Stimulated activated CD8-positive, alpha-beta memory T cell treated with anti-CD3 and anti-CD28 coated beads, Interleukin-7, amount 100 ng/mL, for 4 hours (primary cell): ENCODE measurements at places on chromosomes 5 and 9.

DNA sequence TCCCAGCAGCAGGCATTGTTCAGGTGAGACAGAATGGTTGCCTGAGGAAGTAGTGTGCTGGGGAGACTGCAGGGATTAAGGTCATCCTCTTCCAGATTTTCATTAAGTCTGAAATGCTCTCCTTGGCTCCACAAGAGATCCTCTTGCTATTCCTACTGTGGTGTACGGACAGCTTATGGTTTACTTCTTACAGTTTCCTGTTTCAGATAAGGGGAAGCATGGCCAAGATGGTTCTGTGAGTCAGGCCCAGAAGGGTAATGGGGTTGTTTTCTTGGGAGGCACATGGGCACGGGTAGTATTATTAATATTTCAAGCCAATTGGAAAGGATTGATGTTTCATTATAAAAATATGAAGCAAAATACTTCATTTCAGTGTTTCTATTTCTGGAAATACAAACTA is 42.9 kb downstream of the GLRX start:
- DNase-seq, result no peak

GRCh38 chr5:180018347-180019060 is 53.1 kb downstream of the RNF130 start:
- DNase-seq, result no peak

GRCh38 chr9:99752417-99753109 is 69.1 kb upstream of the NR4A3 start:
- DNase-seq, result no peak

DNA sequence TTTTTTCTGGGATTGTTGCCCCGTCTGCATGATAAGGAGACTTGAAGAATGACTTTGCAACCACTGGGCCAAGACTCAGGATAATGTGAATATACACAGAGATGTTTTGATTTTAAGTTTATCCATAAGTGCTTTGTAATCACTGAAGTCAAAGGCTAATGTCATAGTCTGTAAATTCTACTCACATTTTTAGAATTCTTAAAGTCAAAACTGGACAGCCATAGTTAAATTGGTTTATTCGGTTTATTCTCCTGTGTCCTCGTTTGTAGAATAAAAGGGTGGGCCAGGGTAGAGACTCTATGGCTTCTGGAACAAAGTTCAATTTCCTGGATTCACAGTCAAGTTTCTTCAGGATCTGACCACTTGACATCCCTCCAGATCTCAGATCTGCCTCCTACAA is 327.7 kb upstream of the TNC start:
- no peak for DNase-seq

DNA sequence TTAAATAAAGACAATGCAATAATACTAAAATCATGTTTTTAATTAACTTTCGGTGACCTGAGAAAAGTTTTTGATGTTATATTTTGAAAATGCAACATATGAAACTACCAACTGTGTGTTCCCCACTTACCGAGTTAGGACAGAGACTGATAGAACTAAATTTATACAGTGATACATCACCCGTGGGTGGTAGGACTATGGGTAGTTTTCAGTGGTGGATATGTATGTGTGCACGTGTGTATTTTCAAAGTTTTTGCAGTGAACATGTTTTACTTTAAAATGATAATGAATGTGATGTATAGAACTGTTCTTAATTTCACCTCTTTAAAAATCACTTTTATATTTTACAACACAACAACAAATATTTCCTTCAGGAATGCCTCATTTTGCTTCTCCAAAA is 25.0 kb upstream of the ACO1 start:
- DNase-seq, result no peak

DNA sequence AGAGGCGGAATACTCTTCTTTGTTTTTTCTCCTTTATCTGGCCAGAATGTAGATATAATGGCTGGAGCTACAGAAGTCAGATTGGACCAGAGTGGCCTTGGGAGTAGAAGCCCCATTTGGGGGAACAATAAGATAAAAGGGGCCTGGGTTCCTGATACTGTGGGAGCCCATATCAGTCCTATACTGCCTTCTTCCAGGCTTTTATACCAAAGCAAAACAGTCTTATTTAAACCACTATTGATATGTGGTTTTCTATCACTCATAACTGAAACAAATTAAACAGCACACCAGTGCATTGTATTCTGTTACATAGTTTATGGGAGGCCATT is 14.3 kb downstream of the SPAAR start:
- no peak for DNase-seq
